NCI-H1048 (cell line): ENCODE measurements at places on chromosomes 11 and 22.

DNA sequence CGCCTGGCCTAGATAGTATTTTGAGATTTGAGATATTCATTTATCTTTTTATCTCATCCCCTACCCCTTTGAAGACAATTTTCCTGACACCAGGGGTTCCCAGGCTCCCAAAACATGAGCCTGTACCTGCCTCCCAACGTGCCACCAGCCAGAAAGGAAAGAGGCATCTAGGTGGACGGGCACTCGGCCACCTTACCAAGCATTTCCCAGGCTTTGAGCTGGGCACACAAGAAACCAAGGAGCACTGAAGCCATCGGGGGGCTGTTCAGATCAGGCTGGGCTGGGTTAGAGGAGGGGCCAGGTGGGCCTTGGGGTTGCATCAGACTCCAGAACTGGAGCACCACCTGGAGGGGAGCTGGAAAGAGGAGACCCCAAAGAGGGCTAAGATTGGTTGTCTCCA lies 28.5 kb upstream of the BAIAP2L2 start:
- no peak for DNase-seq

- no peak for DNase-seq
Observed at GRCh38 chr11:23236826-23237555, 376.7 kb upstream of the CCDC179 start.

DNA sequence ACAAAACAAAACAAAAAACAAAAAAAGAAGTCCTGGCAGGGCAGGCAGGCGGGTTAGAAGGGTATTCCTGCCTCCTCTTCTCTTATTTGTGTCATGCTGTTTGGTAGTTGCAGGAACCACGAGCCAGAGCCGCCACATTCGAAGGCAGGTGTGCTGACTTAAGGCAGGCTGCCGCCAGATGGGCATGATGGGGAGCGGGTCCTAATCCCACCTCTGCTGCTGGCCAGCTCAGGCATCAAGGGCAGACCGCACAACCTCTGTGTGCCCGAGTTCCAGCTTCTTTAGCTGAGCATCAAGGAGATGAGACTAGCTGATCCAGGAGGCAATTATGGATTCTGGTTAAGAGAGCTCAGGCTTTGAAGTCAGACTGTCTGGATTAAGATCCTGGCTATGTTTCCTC lies 12.1 kb downstream of the OAF start:
- DNase-seq: no peak

GRCh38 chr11:924406-925157 lies 1.1 kb upstream of the AP2A2 start:
- no peak for DNase-seq

GRCh38 chr22:40958299-40958698 lies 7.1 kb downstream of the RBX1 start:
- DNase-seq: no peak

DNA sequence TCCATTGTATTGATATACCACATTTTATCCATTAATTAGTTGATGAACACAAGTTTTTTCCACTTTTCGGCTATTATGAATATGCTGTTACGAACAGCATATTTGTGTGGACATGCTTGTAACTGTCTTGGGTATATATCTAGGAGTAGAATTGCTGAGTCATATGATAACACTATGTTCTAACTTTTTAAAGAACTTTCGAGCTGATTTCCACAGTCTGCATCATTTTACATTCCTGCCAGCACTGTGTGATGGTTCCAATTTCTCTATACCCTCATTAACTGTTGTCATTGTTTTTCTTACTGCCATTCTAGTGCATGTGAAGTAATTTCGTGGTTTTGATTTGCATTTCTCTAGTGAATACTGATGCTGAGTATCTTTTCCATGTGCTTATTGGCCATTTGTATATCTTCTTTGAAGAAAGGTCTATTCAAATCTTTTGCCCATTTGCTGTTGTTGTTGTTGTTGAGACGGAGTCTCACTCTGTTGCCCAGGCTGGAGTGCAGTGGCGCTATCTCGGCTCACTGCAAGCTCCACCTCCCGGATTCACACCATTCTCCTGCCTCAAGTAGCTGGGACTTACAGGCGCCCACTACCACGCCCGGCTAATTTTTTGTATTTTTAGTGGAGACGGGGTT lies 7.4 kb upstream of the RCE1 start:
- DNase-seq: no peak

- DNase-seq: no peak
Observed at GRCh38 chr11:124167826-124168231, 15.3 kb upstream of the OR10D3 start.

DNA sequence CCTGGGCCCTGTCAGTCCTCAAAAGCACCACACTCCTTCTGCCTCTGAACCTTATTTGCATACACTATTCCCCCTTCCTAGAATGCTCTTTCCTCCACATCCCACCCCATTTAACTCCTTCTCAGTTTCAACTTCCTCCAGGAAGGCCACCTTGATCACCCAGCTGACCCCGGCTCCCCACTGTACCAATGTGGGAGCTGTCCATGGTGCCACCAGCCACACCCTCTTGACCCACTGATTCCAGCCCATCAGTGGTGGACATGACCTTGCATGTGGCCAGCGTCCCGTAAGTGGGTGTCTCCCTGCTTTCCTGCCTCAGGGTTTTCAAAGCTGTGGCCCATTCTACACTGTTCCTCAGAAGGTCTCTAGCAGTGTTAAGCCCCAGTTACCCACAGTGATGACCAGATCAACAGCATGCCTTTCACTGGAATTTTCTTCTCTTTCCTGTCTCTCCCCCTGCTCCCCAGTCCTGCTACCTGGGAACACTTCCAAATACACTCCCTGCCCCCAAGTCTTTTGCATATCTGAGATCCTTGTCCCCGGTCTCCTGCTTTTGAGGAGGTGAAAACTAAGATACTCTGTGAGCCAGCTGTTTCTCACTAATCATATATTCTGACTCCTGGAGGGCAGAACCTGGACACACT lies 346.6 kb downstream of the MN1 start:
- no peak for DNase-seq

- no peak for DNase-seq
Observed at GRCh38 chr11:129412494-129412893, 36.8 kb downstream of the BARX2 start.

GRCh38 chr11:133723056-133723455 lies 122.3 kb downstream of the SPATA19 start:
- no peak for DNase-seq

DNA sequence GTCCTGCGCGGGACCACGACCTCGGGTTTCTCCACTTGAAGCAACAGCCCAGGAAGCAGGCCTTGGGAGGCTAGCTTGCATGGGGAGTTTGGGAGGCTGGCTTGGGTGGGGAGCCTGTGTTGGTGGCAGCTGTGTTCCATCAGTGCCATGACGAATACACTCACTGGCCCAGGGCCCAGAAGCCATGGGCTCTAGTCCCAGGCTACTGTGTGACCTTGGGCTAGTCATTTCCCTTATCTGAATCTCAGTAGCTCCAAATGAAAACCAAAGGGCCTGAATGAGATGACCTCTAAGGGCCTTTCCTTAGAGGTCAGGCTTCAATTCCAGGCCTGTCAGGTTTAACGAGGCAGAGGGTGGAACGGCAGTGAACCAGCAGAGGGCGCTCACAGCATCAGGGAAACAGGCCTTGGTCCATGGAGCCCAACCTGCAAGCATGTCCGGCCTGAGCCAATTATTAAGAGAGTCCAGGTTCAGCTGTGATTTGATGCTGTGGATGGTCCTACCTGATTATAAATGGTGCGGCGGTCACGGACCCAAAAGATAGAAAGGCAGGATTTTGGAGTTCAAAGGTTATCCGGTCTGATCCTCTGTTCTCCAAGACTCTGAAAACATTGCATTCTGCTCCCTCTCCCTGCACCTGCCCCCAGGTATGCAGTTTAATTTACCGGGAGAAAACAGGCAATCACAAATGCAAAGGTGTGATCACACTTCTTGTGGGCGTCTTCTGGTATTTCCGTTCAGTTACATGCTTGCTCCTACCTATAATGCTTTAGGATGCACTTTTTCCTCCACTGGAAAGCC lies 15.9 kb downstream of the PTPN5 start:
- DNase-seq: peak; percentile 6

GRCh38 chr11:28168718-28169117 lies 60.5 kb downstream of the METTL15 start:
- no peak for DNase-seq

DNA sequence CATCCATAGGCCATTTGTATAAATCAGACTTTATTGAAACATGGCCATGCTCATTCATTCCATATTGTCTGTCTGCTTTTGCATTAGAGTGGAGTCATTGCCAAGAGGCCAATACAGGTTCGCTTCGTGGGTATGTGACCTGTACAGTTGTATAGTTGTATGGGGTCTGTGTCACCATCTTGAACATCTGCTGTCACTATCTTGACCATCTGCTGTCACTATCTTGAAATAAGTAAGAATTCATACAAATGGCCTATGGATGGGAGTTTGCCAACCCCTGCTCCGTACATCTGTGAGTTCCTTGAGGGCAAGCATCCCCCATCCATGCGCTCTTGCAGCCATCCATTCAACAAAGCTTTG lies 44.4 kb upstream of the ANO1 start:
- no peak for DNase-seq

DNA sequence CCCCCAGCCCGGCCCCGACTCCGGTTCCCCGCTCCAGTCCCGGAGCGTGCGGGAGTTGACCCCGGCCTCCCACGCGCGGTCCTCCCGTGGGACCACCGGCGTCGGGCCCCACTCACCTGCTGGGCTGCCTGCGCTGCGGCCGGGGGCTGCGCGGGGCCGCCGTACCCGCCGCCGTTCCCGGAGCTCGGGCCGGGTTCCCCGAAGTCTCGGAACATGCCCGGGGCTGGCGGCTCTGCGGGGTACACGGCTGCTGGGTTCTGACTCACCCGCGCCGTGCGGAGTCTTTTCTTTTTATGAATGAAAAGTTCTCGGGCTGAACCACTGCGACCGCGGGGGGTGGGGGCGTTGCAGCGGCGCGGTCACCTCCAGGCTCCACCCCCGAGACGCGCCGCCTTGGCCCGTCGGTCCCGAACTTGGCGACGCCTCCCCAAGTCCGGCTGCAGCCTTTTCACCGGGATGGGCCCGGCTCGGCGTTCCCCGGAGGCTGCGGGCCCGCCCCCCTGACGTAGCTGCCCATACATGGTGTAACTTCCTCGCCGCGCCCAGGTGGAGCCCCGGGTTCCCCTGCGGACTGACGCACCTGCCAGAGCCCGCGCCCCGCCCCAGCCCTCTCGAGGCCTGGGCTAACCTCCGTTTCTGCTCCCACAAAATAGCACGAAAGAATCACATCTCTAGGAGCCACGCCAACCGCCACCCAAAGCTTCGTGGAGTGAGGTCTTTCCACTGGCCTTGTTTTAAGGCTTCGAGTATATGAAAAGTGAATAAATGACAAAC lies at the start of gene FOSL1:
FOSL1 (minus strand) TSS at position 264 of the 774 bp plus-strand sequence; CDS start at position 215, 49 bp downstream.
- DNase-seq: peak; percentile 72

- no peak for DNase-seq
Observed at GRCh38 chr22:31625661-31626426, 36.2 kb downstream of the PISD start.

DNA sequence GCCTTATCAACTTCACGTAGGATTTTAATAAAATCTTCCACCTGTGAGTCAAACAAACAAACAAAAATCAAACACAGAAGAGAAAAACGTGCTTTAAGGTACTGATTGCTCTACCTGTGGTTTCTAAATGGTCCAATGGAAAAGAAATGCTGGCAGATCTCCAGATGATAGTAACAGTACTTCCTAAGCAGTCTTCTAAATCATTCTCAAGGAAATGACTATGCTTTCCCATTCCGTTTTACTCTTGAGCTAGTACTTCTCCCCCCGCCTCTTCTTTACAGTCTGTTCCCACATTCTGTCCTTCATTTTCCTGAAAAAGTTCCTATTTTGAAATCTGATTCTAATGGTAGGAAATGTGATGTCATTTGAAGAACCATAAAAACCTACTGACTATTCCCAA lies 25.4 kb downstream of the SAAL1 start:
- no peak for DNase-seq

- DNase-seq: no peak
Observed at GRCh38 chr22:36252754-36253522, at the start of gene APOL1. TSS of gene APOL1 (plus strand) at chr22:36253133. CDS start at chr22:36254956, 1,823 bp downstream.

DNA sequence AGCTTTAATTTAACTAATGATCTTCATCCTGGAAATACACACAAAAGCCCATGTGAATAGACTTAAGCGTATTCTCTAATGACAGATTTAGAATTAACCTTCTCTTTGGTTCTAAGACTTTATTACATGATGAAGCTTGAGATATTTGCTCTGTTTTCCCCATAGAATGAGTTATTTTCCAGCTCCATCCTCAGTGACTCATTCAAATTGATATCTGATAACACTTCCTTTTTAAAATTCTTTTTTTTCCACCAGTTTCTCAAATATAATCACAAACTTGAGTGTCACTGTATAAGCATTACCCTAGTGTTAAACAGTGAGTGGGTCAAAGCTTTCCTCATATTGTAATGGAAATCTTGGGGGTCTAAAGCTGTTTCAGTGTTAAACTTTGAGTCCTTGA lies 535.8 kb downstream of the KCNA4 start:
- no peak for DNase-seq

DNA sequence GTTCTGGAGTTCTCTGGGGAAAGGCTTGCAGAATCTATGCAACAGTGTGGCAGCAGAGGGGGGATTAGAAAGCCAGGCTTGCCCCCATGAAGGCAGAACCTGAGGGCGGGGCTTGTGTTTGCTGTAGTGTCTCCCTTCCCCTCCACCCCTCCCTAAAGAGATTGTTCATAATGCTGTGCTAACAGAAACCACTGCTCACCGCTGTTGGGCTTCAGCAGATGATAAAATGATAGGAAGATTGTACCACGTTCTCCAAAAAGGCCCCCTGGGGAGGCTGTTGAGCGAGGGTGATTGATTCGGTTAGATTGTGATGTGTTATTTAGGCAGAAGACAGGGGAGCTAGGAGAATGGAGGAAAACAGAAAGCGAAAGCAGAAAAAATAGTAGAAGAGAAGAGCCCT lies 215.2 kb upstream of the NCAM1 start:
- DNase-seq: no peak

- no peak for DNase-seq
Observed at GRCh38 chr11:102933627-102934026, 21.9 kb downstream of the MMP13 start.

DNA sequence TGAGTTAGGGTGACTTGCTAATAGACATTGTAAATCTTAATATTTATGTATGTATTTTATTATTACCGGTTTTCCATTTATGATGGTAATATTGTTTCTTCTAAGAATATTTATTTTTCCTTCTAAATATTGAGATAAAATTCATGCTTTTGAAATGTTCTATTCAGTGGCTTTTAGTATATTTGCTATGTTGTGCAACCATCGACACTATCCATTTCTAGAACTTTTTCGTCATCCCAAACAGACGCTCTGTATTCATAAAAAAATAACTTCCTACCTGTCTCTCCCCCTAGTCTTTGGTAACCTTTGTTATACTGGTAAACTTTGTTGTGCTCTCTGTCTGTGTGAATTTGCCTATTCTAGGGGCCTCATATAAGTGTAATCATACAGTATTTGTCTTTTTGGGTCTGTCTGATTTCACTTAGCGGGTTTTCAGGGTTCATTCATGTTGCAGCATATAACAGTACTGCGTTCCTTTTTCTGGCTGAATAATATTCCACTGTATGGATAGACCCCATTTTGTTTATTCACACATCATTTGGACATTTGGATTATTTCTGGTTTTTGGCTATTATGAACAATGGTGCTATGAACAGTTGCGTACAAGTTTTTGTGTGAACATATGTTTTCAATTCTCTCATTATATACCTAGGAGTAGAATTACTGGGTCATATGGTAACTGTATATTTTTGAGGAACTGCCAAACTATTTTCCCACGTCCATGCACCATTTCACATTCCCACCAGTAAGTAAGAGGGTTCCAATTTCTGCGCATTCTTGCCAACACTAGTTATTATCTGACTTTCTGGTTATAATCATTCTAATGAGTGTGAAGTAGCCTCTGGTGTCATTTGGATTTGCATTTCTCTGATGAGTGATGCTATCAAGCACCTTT lies 15.9 kb downstream of the NEAT1 start:
- DNase-seq: no peak
